ENCODE measurements at places on chromosomes 2 and 18. TPM values are rescaled to one million over a fixed set of nuclear protein-coding genes. Genes with fewer than 3 reads are reported as not detected.

DNA sequence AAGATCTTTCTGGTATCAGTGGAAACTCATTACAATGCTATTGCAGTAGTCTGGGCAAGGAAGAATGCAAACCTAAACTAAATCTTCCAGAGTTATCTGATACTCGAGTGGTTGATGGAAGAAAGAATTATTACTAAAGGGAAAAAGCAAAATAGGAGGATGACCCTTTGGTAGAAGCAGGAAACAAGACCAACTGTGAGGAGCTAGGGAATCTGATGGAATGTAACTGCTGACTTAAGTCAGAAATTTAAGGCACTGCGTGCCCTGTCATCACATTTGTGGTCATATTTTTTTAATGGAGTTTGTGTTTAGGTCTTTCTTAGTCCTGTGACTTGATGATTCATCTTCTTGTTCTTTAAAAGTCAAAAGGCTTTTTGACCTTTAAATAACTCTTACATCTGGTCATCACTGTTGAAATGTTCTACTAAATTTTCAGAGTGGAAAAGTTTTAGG lies 36.5 kb upstream of the ARMC9 start:
- DNase-seq, result peak; percentile 100

DNA sequence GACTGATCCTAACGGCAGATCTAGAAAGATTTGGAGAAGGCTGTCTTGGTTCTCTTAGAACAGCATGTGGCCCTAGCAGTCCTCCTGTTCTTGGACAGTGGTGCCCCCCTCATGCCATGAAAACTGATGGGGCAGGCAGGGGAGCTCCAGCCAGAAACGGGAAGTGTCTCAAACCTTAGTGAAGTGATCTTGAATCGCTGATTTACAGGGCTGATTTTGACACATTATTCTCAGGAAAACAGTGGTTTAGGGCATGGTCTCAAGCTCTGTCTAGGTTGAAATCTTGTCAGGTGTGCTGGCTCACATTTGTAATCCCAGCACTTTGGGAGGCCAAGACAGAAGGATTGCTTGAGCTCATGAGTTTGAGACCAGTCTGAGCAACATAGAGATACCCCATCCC lies 37.8 kb downstream of the SRSF7 start:
- DNase-seq, result no peak

DNA sequence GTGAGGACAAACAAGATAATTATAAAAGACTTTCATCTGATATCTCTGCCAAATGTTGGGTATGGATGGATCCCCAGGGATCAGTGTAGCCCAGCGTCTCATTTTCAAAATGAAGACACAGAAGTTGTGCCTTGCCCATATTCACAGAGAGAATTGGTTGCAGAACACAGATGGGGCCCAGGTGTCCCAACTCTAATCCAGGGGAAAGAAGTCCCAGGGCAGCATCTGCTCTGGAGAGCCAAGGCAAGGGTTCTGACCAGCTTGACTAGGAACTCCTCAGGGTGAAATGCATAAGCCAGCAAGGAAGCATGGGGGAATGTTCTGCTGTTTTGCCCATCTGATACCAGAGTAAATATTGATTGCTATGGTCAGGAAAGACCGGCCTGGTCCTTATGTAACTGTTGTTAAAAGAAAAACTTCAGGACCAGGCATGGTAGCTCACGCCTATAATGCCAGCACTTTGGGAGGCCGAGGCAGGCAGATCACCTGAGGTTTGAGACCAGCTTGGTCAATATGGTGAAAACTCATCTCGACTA lies 68.7 kb upstream of the CABLES1 start:
- no peak for DNase-seq

DNA sequence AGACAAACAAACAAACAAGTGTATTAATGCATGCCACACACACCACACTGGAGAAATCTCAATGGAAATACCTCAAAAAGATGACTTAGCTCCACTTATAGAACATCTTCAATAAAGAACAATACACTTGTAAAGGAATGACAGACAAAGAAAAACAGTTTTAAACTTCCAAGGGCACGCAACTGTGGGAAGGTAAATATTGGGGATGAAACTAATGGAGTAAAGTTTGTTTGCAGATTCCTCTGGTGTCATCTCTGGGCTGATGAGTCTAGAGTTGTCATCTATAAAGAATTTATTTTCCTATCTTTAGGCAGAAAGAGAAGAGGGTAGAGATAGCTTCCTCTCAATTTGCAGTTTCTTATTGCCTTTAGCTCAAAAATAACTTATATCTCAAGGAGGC lies 144.0 kb upstream of the ZC3H15 start:
- no peak for DNase-seq

GRCh38 chr18:57122936-57123510 lies 23.9 kb upstream of the BOD1L2 start:
- no peak for DNase-seq

- DNase-seq, result peak; percentile 90
Observed at GRCh38 chr18:35732636-35733035, 151.1 kb downstream of the GALNT1 start.

DNA sequence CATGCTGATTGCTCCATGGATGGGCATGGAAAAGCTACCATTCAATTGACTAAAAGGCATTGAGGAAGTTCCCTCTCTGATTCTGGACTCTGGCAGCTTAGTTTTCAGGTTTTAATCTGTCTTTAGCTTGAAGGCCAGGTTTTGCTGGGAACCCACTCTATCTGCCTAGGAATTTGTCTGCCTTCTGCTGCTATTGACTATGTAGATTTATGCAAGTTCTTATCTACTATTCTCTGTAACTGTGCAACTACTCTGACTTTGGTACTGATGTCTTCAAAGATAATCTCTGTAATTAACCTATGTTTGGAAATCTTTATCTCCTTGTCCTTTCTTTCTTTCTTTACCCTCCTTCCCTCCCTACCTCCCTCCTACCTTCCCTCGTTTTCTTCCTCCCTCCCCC lies 178.8 kb downstream of the DSEL start:
- DNase-seq, result no peak

- DNase-seq, result no peak
Observed at GRCh38 chr2:59033661-59034060, 792.5 kb upstream of the FANCL start.

GRCh38 chr2:149422337-149422990 lies 92.1 kb downstream of the LYPD6 start:
- peak; percentile 57 for DNase-seq

GRCh38 chr2:162888652-162889051 lies 50.1 kb upstream of the KCNH7 start:
- no peak for DNase-seq

DNA sequence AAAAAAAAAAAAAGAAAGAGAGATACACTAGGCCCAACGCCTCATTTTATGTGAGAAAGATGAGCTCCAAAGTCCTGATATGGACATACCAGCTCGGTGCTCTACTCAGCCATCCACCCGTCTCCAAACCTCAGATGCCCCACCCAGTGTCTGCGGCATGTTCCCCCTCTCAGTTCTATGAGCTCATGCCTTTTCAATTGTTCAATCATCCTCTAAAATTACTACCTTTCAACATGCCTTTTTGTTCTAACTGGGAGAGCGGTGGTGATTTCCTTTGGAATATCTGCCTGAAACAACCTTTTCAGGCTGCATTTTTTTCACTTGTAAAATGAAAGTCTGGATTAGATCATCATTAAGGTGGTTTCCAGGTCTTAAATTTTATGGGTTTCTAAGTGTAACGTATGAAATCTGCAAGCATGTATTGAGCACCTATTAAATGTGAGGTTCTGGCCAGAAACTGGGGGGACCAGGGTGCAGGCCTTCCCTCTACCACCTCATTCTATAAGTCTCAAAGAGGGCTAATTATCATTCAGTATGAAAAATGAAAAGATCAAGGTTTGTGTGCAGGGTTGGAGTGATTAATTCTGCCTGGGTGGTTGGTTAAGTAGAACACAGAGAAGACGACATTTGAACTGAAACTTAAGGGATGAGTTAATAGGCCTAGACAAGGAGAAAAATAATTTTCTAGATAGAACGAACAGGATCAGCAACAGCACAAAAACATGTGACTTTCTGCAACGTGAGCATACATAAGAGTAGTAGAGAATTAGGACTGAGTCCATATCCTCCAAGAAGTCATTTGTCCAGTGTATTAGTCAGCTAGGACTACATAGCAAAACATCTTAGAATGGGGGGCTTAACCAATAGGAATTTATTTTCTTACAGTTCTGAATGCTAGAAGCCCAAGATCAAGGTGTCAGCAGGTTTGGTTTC lies 87.4 kb upstream of the GLS start:
- DNase-seq, result no peak

- DNase-seq, result no peak
Observed at GRCh38 chr2:30978044-30978443, 160.2 kb downstream of the GALNT14 start.

Gene GNAL
- total RNA-seq, result 0.16 TPM

Gene PAX8
- total RNA-seq, result 1.5 TPM

Gene ANTXR1
- 31.5 TPM for total RNA-seq

Gene WNT10A
- not detected for total RNA-seq

Gene KLHL30
- total RNA-seq, result 0.33 TPM

Measured in fibroblast of the aortic adventitia (primary cell).